WTC11 (cell line): ENCODE measurements at places on chromosomes 1 and 21.

- DNase-seq = no peak
- H3K36me3 ChIP-seq = peaks cover 9% of the 10 kb centered on the region
- H3K27ac ChIP-seq = no peak overlapping the region
- H3K4me1 ChIP-seq = no peaks in the 10 kb centered on the region
Observed at GRCh38 chr1:119971710-119972570, 75.6 kb upstream of the ADAM30 start.

- no peak overlapping the region for H3K4me3 ChIP-seq
- no peaks in the 10 kb centered on the region for H3K4me1 ChIP-seq
- H3K27ac ChIP-seq = no peak overlapping the region
- H3K36me3 ChIP-seq = no peaks in the 10 kb centered on the region
Observed at GRCh38 chr21:20523191-20523590, 475.0 kb upstream of the NCAM2 start.

DNA sequence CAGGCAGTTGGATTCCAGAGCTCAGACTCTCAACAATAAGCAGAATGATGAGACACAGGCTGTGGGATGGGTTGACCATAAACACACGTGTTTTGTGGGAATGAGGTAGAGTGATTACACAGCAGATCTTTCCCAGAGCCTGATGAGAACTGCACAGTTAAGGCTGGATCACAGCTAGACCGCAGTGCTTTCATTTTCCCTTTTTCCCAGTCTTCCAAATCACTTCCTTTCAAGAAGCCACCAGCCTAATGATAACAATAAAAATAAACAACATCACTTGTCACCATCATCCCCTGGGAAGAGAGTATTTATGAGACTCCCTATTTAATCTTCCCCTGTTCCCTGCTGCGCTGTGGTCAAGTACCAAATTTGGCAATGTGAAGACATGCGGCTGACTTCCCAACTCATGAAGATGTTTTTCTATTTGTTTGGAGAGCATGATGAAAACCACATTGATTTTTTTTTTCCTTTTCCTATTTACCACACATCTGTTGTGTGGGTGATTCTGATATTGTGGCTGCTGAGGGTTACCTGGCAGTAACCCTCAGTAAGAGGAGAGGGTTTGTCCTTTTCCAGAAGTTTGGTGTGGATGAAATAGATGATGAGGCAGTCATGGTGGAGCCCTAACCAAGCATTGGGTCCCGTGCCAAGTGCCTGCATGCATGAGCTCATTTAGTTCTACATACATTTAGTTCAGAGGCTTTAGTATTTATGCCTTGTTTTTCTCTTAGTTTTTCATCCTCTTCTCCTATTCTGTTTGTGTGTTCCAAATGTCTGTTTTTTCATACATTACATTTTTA is 248.9 kb upstream of the HOOK1 start:
- H3K36me3 ChIP-seq = no peaks in the 10 kb centered on the region
- no peaks in the 10 kb centered on the region for H3K27me3 ChIP-seq
- no peak for DNase-seq
- H3K4me1 ChIP-seq = peaks cover 12% of the 10 kb centered on the region
- no peak overlapping the region for H3K27ac ChIP-seq

DNA sequence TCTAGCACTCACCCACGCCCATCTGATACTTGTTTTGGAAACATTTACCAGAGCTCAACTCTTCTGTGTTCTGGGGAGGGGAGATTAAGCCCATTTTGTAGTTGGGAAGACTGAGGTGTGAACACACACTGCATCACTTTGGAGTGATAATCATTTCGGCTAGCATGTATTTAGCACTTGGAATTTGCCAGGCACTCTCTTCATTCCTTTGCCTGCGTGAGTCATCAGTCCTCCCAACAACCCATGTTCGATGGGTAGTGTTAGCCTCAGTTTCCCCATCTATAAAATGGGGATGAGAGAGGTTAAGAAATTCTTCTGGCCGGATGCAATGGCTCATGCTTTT is 182.8 kb upstream of the TMEM51 start:
- no peak for DNase-seq
- H3K4me1 ChIP-seq = peaks cover 9% of the 10 kb centered on the region
- peaks cover 3% of the 10 kb centered on the region; the same call in 1 of the 2 replicates for H3K27me3 ChIP-seq
- no peak overlapping the region; the same call in 1 of the 2 replicates for H3K27ac ChIP-seq
- H3K4me3 ChIP-seq = no peak overlapping the region
